GM23248 (cell line): ENCODE measurements at places on chromosomes 12 and 14. TPM values are rescaled to one million over a fixed set of nuclear protein-coding genes. Genes with fewer than 3 reads are reported as not detected.

DNA sequence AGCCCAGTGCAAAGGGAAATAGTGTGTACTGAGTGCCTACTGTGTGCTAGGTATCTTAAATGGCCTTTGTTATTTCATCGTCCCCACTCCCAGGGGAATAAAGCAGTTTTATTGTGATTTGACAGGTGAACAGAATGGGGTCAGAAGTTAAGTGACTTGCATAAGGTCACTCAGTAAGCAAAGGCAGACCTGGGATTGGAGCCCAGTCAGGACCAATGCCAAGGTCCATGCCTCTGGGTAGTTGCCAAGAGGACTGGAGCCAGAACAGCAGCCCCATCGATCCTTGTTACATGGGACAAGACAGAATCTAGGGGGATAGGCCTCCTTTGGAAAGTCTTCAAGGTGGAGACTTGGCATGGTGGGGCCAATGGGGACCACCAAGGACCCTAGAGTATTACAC is 227.4 kb upstream of the PWP1 start:
- no peak overlapping the region for H3K27ac ChIP-seq
- no peak for DNase-seq
- H3K4me3 ChIP-seq = no peak overlapping the region
- H3K4me1 ChIP-seq = peaks cover 20% of the 10 kb centered on the region

- peak overlapping the region; percentile 58 for H3K27ac ChIP-seq
- peaks cover 22% of the 10 kb centered on the region for H3K4me1 ChIP-seq
- peak; percentile 96 for DNase-seq
- H3K4me3 ChIP-seq = no peak overlapping the region
- H3K27me3 ChIP-seq = no peaks in the 10 kb centered on the region
These were observed 43.9 kb downstream of the SSPN start for GRCh38 chr12:26239122-26239851.

DNA sequence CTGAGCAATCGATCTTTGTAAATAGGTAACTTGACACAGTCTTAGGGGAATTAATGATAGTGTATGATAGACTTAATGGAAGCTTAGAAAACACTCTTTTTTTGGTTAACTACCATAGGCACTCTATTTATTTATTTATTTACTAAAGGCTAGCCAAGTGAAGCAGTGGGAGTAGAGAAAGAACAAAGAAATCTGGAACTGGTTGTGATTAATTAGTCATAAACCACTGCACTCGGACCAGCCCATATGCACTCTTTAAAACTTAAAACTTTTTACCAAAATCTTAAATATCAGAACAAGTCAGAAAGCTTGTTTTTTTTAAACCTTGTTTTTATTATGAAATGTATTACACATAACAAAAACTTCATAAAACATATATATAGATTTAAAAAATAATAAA is 49.5 kb upstream of the SRP54 start:
- no peak overlapping the region for H3K4me3 ChIP-seq
- H3K36me3 ChIP-seq = no peaks in the 10 kb centered on the region
- peaks cover 16% of the 10 kb centered on the region for H3K4me1 ChIP-seq
- no peaks in the 10 kb centered on the region for H3K27me3 ChIP-seq

GRCh38 chr14:100523131-100523842 is 63.9 kb downstream of the BEGAIN start:
- no peak overlapping the region for H3K27ac ChIP-seq
- H3K4me3 ChIP-seq = no peak overlapping the region
- H3K4me1 ChIP-seq = no peaks in the 10 kb centered on the region
- H3K27me3 ChIP-seq = no peaks in the 10 kb centered on the region
- no peaks in the 10 kb centered on the region; the same call in 1 of the 2 replicates for H3K36me3 ChIP-seq

CPM gene
- 21.0 and 22.5 TPM in 2 replicates for polyA plus RNA-seq

COPS7A gene
- polyA plus RNA-seq = 133 and 135 TPM in 2 replicates

WNT1 gene
- polyA plus RNA-seq = not detected in 2 replicates

CACNA1C gene
- polyA plus RNA-seq = 2.5 and 4.9 TPM in 2 replicates
